RPMI8226 (cell line): ENCODE measurements at places on chromosomes 4 and X.
A peak's percentile ranks its signal among the peaks of the same experiment; 100 is the strongest.

- DNase-seq, result no peak
These were observed 51.5 kb downstream of the NPNT start for GRCh38 chr4:105946771-105947170.

DNA sequence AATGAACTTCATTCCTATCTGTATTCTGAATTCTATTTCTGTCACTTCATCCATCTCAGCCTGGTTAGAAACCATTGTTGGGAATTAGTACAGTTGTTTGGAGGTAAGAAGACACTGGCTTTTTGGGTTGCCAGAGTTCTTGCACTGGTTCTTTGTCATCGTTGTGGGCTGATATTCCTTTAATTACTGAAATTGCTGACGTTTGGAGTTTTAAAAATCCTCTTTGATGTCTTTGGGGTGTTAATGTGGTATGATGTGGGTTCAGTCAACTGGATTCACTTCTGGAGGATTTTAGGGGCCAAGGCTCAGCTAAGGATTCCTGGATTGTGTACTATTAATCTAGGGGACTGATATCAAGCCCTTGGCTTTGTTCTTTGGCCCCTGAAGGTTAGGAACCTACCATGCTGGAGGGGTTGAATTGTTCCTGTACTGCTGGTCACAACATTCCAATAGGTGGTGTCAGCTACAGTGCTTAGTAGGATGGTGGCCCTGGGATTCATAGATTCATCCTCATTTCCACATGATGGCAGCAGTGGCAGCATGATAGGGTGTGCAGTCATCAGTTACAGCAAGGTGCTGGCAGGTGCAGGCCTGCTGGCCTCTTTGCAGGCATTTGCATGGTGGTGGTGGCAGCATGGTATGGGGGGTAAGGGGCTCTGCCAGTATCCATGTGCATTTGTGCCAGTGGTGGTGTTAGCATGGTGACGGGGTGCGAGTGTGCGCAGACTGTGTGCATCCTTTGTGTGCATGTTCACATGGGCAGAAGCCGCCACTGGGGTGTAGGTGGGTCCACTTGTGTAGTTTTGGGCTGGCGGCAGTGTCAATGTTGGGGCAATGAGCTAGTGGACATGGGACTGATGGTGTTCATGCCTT lies 301.3 kb downstream of the TEX13C start:
- no peak for DNase-seq

- peak; percentile 25 for DNase-seq
These were observed 25.8 kb downstream of the OTUD4 start for GRCh38 chr4:145154573-145154972.

- DNase-seq, result no peak
These were observed 32.8 kb upstream of the NOCT start for GRCh38 chr4:138982754-138983153.

DNA sequence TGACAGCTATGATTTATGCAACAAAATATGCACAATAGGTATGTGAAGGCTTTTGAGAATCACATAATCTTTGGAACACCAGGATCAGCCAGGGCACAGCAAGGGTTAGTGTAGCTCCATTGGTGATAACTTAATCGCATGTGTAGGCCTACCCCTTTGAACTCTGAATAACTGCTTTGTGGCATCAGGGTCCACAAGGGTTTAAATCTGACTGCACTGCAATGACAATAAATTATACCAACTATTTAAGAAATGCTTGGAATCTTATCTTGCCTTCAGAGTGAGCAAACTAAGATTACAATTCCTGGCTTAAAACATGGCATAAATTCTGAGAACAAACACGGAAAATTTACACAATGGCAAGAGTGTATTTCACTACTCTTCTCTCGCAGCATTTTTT lies 245.8 kb downstream of the FBXO8 start:
- no peak for DNase-seq

- DNase-seq, result no peak
These were observed 79.7 kb upstream of the OTUD4 start for GRCh38 chr4:145260091-145260490.

- peak; percentile 46 for DNase-seq
These were observed 59.3 kb downstream of the MAML3 start for GRCh38 chr4:140094438-140095420.

DNA sequence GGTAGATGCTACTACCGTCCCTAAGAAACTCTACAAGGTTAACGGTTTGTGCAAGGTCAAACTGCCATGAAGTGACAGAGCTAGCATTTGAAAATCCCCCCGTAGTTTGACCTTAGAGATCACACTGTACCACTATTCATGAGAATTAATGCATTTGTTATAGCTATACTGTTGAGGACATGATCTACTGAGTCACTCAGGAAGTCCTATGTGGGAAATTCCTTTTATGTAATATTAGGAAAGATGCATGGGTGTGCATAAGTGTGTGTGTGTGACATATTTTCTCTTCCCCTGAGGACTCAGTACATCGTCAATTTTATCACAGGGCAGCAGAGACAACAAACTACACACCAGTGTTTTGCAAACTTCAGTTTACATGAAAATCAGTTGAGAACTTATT lies 141.1 kb downstream of the FBXW7 start:
- DNase-seq, result no peak

- DNase-seq, result no peak
These were observed 819.3 kb downstream of the PCDH7 start for GRCh38 chr4:31539284-31540069.

DNA sequence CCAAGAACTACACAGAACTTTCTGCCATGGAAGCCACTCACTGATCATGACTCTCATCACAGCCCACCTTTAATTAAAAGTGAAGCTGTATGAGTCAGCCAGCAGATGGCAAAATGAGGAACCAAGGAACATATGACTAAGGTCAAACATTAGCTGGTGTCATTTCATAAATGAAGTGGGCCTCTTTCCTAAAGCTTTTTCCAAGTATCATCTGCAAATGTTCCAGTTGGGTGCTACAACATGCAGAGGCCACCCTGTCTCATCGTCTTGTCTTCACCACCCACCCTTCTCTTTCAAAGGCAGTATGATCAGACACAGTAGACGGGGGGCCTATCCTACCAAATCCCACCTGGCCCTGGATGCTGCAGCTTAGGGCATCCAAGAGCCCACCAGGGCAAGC lies 9.2 kb upstream of the EOLA1 start:
- peak; percentile 12 for DNase-seq

DNA sequence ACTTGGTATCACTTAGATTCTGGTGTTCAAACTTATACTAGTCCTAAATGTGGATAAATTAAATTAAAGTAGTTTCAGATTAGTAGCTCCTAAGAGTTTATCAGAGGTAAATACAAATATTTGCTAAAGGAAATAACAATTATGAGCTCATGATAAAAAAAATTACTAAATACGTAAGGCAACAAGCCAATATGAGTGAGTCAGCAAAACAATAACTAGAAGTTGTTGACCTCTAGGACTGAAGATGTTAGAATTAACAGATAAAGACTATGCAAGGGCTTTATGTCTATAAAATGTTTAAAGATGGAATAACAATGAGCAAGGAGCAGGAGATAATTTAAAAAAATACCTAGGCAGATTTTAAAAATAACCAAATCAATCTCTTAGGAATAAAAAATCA lies 195.8 kb downstream of the CLCN4 start:
- DNase-seq, result no peak

DNA sequence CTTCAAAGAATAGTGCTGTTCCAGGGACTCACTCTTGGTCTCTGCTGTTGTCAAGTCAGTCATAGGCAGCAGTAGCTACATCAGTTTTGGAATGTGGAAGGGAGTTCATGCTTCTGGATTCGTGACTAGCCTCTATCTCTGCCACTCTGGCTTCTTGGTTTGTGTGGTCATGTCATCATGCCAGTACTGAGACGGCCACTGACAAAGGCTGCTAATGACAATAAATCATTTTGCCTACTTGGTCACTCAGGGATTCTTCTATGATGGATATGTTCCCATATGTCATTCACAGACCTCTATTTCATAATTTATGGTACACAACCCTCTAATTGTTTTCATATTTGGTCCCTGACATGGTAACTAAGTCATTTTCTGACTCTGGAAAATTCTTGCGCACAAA lies 450.8 kb upstream of the BOD1L1 start:
- no peak for DNase-seq

GRCh38 chr4:112593438-112594133 lies 43.1 kb downstream of the ZGRF1 start:
- DNase-seq, result peak; percentile 3

- no peak for DNase-seq
These were observed 932.5 kb downstream of the SH3BGRL start for GRCh38 chrX:82134378-82134777.

- DNase-seq, result no peak
These were observed 8.0 kb downstream of the IGFBP7 start for GRCh38 chr4:57102050-57102624.

DNA sequence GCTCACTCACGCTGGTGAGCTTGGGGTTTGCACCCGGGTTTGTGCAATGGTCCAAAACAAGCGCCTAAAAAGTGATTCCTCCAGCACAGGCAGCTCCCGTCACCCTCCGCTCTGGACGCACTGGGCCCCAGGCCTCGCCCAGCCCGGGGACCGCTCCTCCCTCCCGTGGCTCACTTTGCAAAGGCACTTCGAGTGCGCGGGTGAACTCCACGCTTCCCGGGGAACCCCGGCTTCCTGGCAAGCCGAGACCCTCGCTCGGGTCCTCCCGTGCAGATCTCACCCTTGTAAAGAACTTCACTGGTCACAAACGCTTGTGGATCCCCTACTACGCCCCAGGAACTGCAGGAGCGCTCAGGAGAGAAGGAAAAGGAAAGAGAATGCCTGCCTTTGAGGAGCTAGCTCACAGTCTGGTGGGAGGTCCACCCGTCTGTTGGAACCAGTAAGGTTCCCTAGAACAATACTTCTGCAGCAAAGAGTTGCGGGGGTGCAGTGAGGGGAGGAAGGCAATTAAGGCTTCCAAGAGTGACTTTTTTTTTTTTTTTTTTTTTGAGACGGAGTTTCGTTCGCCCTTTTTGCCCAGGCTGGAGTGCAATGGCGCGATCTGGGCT lies at the start of gene CTPS2:
CTPS2 (minus strand) TSS at position 122 of the 608 bp plus-strand sequence. CDS start 9,767 bp downstream, outside the sequence.
- DNase-seq, result peak; percentile 61

DNA sequence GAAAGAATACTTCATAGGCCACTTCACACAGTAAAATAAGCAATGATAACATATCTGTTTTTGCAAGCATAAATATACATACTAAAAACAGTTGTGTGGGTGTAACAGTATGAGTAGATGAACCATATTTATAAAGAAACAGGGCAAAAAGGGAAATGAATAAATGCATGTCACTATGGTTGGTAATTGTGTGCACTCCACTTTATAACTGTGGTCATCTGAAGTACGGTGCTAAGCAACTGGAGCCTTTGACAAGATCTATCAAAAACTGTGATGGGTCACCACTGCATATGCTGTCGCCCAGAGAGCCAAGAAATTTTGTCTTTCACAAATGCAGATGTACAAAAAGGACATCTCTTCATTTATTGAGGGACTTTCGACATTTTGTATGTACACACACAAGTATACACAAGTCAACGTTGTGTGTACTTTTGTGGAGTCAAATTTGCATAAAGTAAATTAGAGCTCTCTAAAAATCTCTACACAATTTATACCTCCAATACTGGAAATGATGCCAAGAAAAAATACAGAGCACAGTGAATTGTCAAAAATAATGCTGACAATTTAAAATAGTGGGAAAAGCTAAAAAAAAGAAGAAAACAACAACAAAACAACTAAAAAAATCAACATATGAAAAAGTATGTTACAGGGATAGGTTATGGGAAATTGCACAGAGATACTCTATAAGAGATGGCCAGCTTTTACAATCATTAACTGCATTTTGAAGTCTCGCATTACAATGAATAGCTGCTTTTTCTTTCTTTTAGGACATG lies 123.1 kb upstream of the ENPEP start:
- no peak for DNase-seq

GRCh38 chrX:133053861-133054598 lies 42.9 kb downstream of the USP26 start:
- DNase-seq, result no peak

GRCh38 chr4:127920521-127920920 lies 39.8 kb downstream of the PLK4 start:
- DNase-seq, result no peak

DNA sequence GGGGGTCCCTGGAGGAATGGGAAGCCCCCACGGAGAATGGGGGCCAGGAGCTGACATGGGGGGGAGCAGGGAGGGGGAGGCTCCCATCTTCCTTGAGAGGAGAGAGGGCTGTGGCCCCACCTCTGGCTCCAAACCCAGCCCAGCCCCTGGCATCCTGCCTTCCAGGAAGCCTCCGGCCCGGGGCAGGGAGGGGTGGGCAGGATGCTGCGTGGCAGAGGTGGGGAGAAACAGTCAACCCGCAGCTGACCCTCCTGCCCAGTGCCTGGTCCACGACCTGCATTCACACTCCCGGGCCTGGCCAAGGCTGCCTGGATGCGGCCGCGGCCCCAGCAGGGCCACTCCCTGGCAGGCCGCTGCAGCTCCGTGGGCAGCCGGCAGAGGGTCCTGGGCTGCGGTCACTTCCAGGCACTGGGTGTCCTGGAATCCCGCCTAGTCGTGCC lies 39.0 kb downstream of the CPLX1 start:
- no peak for DNase-seq

DNA sequence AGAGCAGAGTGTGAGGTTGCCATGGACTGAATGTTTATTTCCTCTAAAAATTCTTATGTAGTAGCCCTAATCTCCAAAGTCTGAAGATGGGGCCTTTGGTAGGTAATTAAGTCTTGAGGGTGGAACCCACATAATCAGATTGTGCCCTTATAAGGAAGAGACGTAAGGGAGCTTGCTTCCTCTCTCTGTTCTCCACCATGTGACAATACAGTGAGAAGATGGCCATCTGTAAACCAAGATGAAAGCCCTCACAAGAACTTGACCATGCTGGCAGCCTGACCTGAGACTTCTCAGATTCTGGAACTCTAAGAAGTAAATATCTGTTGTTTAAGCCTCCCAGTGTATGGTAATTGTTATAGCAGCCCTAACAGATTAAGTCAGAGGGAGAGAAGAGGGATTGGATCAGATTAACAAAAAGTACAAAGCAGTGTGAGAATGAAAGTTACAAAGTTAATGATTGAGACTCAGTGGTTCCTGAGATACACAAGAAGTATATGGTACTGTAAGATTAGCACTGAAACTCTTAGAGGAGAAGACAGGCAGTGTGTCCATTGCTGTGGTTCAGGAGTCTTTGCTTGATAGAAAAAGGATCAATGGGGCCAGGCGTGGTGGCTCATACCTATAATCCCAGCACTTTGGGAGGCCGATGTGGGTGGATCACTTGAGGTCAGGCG lies 82.5 kb upstream of the GC start:
- DNase-seq, result no peak

DNA sequence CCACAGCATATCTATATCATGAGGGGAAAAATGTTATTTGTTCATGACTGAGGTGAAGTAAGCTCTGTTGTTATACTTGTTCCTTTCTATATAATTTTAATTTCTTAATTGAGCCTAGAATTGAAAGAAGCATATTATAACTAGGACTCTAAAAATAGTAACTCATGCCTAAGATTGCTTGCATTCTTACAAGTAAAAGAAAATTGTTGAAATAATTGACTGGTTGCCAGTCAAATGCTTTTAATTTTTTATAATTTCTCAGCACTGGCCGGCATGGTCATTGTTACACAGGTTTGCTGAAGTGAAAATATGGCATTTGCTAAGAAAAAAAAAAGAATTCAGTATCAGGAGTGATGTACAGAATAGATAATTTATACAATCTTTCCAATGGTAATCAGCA lies 104.8 kb downstream of the GASK1B start:
- DNase-seq, result no peak
